Stimulated activated CD4-positive, alpha-beta T cell treated with anti-CD3 and anti-CD28 coated beads, Interleukin-1b, Interleukin-23, amount 100 ng/mL, for 1 hour (primary cell): ENCODE measurements at places on chromosomes 2 and 18.

DNA sequence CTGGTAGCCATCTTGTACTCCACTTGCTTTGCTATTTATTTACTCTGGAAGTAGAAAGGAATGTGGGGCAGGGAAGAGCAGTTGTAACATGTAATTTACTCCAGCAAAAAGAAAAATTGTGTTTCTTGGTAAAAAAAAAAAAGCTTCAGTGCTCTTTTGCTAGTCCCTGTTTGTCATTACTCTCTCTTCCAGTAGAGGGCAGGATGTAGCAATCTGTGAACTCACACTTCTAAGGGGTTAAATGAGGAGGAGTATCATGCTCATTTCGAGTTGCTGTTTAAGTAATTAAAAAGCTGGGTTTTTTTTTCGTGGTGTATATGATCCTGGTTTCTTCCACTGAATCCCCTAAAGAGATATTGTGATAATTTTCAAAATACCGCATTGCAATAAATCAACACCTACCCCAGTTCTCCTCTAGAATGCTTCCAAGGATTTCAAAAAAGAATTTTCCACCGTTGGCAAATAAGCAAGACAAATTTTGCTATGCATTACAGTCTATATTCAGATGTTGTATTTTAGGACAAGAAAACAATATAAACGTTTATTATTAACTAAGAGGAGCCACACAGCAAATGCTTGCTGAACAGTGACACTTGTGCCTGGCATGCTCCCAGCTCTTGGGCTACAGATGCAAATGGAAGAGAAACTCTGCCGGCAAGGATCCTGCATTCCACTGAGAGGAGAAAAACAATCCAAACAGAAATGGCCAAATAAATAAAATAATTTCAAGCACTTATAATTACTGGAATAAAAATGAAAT lies 261.6 kb downstream of the ASXL3 start:
- DNase-seq, result no peak

GRCh38 chr2:25483607-25484266 lies 142.0 kb upstream of the DNMT3A start:
- DNase-seq, result no peak

DNA sequence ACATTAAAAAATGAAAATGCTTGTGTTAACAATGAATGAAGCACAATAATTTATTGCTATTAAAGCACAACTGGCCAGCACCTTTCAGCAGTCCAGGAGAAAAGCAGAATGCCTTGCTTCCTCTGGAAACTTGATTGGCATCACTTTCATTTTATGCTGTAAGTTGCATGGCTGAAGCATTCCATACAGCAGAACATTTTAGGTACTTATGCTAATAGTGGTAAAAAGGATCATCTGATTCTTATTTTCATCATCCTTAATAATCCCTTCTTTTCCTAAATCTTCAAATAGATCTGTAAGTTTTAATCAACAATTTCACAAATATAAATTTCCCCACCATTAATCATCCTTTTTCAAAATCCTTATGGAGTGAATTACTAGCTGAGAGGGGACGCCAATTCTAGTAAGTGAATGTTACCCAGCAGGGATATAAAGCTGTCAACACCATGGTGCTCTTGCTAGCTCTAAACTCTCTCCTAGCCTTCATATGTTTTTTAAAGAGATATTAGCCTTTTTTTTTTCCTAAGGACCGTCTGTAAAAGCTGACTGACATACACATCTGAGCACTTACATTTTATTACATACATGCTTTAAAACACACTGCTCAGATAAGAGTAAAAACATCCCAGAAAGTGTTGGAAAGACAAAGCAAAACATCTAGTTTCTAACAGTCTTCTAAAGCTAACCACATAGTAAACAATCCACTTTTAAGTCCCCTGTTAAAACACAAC lies 5.3 kb downstream of the SATB2 start:
- DNase-seq, result no peak

DNA sequence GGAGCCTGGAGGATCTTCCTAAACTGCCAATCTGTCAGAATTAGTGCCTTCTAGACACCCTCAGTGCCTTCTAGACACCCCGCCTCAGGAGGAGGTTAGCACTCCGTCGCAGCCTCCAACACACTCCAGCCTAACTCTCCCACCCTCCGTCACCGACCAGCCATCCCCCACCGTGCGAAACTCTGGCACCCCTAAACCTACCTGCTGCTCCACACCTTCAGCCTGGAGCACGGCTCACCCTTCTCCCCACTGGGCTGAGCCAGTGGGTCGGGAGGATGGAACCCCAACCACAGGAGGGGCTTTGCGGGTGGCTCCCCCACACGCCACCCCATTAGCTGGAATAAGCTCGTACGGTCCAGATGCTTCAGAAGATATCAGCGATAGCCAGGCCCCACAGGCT lies 468.9 kb upstream of the HS6ST1 start:
- DNase-seq, result no peak

GRCh38 chr2:17543848-17544247 lies 3.4 kb downstream of the VSNL1 start:
- DNase-seq, result no peak

DNA sequence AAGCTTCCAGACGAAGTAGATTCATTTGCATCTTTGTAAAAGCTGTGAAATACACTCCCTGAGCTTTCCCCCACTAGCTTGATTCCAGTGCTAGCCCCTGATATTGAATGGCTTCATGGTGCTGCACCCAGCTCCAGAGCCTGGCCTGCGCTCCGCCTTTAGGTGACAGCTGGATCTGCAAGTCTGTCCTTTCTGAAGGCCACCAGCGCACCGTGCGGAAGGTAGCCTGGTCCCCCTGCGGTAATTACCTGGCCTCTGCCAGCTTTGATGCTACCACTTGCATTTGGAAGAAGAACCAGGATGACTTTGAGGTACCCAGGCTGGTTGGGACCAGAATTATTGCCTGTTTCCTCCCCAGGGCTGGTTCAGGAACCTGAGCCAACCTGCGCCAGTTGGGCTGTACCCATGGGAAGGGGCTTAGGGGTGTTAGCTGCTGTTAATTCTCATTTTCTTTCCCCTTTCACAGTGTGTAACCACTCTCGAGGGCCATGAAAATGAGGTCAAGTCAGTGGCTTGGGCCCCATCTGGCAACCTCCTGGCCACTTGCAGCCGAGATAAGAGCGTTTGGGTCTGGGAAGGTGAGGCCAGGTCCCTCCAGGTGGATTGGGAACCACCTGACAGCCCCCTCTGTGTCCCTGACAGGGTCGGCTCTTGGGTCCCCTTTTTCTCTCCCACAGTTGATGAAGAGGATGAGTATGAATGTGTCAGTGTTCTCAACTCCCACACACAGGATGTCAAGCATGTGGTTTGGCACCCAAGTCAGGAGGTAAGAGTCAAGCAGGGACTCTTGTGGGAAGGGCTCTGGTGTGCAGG lies 1.3 kb downstream of the CIAO1 start:
- no peak for DNase-seq

- no peak for DNase-seq
Observed at GRCh38 chr2:113895819-113896563, 6.1 kb downstream of the ACTR3 start.

DNA sequence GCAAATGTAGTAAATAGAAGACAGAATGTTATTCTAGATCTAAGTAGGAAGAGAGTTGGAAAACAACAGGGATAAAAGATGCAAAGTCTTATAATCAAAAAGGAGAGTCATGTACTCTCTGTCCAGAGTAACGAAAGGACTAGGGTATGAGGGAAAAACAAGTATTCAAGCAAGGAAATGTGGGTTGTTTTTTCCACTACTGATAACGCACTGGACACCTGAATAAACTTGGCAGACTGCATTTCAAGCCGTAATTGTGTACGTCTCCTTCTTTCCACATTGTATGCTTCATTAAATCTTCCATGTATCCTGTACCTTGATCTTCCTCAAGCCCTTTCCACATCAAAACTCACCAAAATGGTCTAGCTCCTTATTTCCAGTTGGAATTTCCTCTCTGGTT lies 420.6 kb downstream of the ZEB2 start:
- DNase-seq, result no peak

- DNase-seq, result no peak
Observed at GRCh38 chr2:26640331-26640745, 828 bp downstream of the CIB4 start.

- no peak for DNase-seq
Observed at GRCh38 chr2:232464544-232464885, 8.6 kb downstream of the ALPI start.

DNA sequence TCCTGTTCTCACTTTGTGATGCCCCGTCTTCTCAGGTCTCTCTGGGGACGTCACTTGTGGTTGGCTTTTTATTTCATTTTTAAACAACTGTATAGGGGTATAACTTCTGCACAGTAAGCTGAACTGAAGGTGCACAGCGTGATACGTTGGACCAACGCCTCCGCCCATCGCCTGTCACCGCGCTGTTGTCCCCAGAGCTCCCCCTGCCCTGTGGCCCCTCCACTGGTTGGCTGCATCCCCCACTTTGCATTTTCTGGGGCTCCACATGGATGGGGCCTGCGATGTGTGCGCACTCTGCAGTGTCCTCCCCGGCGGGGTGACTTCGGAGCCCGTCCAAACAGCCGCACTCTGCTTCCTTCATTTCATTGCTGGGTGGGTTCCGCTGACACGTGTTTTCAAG lies 14.3 kb downstream of the GPR35 start:
- no peak for DNase-seq

DNA sequence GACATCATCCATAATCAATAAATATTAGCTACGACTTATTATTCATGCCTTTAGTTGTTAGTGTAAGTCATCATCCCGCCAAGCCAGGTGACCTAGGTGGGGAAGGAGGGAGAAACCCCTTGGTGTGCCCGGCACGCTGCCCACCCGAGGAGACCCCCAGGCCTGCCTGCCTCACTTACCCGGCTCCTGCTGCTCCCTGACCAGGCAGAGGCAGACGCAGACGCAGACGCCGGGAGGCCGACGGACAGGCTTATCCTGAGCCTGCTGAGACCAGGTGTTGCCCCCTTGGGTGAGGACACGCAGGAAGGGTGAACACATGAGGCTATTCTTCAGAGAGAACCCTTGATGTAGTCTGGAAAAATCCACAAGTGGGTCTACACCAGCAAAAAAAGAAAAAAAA lies 401.8 kb downstream of the GALR1 start:
- DNase-seq, result no peak

GRCh38 chr2:643334-643733 lies 33.9 kb downstream of the TMEM18 start:
- no peak for DNase-seq

- no peak for DNase-seq
Observed at GRCh38 chr2:1708476-1709334, 35.6 kb downstream of the PXDN start.

DNA sequence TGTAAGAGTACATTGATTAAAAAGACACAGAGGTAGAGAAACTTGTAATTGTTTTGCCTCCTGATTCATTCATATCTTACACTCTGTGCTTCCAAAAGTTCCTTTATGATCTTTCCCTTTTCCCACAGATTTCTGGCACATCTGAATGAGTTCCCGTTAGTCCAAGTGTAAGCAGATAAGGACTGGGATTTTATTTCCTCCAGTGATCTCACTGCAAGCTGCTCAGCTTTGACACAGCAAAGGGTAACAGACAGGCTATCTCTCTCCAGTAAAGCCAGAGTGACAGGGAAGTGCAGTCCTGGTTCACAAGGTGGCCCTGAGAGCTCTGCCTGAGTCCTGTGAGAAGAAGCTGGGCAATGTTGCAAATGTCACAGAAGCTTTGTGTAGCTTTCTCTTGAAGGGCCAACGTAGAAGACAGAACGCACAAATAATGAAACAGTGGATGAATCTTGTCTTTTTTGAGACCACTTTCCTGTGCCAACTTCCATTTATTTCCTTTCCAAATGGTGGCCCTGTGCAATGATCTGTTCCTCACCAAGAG lies 32.5 kb upstream of the KCNE4 start:
- DNase-seq, result no peak

GRCh38 chr18:44943311-44943881 lies 262.7 kb downstream of the SETBP1 start:
- no peak for DNase-seq

GRCh38 chr2:237935740-237936452 lies 30.9 kb upstream of the UBE2F start:
- no peak for DNase-seq

GRCh38 chr2:164554487-164554886 lies 66.8 kb downstream of the GRB14 start:
- DNase-seq, result no peak

DNA sequence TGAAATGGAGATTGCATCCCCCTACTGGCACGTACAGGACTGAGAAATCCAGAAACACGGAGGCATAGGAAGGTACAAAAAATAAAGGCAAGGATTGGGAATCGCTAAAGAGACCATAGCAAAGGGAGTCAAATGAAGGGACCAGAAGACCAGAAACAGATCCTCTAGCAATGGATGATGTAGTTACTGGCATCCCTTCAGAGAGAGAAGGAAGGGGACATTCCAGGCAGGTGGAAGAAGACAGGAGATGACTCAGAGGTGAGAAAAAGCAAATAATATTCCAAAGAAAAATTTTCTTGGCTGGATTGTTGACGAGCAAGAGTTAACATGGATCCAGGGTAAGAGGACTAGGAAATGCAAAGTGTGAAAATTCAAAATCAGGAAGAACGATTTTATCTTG lies 78.4 kb upstream of the FZD7 start:
- no peak for DNase-seq

- DNase-seq, result no peak
Observed at GRCh38 chr18:8834881-8835280, 129.5 kb downstream of the MTCL1 start.

- no peak for DNase-seq
Observed at GRCh38 chr18:54388203-54389142, 30.8 kb downstream of the C18orf54 start.

DNA sequence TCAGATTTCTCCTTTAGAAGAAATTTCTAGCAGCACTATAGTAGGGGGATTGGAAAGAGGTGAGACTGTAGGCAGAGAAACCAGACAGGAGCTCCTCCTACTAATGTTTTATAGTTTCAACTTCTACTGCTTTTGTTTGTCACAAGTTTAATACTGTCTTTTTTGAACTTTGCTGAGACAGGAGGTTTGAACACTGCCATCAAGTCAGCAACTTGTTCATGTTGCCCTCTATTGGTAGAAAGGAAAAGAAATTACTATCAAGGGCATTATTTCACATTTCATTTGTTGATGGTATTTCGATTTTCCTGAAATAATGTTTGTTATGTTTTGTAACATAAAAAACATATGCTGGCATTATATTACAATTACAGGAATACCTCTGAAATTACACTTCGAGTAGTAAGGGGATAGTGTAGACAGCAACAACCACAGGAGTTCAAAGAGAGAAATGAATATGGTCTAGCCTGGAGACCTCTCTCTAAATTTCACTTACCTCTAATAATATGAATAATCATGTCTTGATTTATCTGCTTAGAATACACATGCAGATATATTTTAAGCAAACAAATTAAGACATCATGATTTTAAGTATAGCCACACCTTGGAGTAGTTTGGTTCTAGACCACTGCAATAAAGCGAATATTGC lies 12.4 kb upstream of the CCDC88A start:
- no peak for DNase-seq

DNA sequence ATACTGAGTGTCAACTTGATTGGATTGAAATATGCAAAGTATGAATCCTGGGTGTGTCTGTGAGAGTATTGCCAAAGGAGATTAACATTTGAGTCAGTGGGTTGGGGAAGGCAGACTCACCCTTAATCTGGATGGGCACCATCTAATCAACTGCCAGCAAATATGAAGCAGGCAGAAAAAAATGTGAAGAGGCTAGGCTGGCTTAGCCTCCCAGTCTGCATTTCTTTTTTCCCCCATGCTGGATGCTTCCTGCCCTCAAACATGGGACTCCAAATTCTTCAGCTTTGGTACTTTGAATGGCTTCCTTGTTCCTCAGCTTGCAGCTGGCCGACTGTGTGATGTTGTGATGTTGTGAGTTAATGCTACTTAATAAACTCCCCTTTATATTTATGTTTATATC lies 577.4 kb downstream of the CPS1 start:
- DNase-seq, result no peak

GRCh38 chr2:151651274-151651673 lies 83.0 kb downstream of the NEB start:
- DNase-seq, result no peak

- no peak for DNase-seq
Observed at GRCh38 chr18:46542545-46542944, 114.5 kb downstream of the LOXHD1 start.
